H9 (cell line): ENCODE measurements at places on chromosomes 5 and 9. TPM values are rescaled to one million over a fixed set of nuclear protein-coding genes. Genes with fewer than 3 reads are reported as not detected.

DNA sequence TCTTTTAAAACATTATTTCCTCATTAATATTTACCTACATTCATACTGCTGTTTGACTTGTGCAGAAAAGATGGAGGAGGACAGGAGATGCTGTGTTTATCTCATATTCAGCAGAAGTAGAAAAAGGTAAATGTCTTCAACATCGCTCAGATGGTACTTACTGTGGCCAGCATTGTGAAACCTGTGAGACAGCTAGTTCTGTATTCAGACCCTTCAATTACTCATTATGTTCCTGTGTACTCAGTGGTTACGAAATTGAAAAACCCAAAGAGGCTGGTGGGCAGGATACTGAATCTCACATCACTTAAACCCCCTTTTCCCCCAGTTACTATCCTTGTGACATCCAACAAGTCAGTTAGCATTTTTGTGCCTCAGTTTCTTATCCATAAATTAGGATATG is 216.0 kb downstream of the KDM4C start:
- no peak overlapping the region for H3K27ac ChIP-seq
- no peak overlapping the region for H3K4me3 ChIP-seq
- DNase-seq = no peak
- H3K36me3 ChIP-seq = no peaks in the 10 kb centered on the region
- no peaks in the 10 kb centered on the region for H3K27me3 ChIP-seq
- H3K4me1 ChIP-seq = no peaks in the 10 kb centered on the region

DNA sequence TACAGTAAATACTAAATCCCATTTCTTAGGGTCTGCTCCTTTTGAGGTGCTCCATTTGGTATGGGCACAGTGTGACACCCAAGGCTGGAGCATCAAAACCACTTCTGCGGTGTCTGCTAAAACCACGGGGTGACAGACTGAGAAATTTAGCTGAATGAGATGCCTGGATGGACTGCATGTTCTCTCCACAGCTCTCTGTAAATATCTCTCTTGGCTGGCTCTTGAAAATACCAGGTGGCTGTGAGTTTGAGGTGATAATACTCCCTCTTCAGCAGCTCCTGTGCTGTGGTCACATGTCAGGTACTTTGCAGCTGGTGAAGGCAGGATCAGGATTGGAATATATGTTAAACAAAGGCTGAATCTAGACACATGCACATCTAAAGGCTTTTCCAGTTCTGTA is 93.7 kb upstream of the SIMC1 start:
- H3K4me1 ChIP-seq = no peaks in the 10 kb centered on the region
- DNase-seq = no peak
- H3K36me3 ChIP-seq = no peaks in the 10 kb centered on the region; the same call in 1 of the 2 replicates
- no peak overlapping the region for H3K4me3 ChIP-seq

- H3K4me3 ChIP-seq = no peak overlapping the region
- peaks cover 6% of the 10 kb centered on the region; the same call in 1 of the 2 replicates for H3K4me1 ChIP-seq
- H3K27ac ChIP-seq = no peak overlapping the region
- DNase-seq = no peak
Observed at GRCh38 chr5:73822989-73823339, 197.0 kb downstream of the ARHGEF28 start.

DNA sequence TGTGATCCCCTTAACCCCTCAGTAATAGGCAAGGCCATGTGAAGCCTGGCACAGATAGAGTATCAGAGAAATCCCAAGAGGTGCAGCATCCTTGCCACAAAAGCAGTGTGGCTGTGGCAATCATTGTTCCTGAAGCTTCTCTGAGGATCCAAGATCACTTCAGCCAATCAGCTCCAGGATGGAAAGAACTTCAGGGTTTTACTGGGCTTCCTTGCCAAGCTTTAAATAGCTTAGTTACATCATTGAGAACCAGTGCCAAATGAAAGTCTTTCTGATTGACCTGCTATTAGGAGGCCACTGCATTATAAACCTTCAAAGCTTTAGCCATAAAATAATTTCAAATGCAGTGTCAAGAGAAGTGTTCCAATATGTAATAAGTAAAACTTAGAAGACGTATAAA is 430.6 kb downstream of the PIK3R1 start:
- no peaks in the 10 kb centered on the region for H3K27me3 ChIP-seq
- H3K4me1 ChIP-seq = no peaks in the 10 kb centered on the region; the same call in 1 of the 2 replicates
- H3K27ac ChIP-seq = no peak overlapping the region
- no peak for DNase-seq
- no peak overlapping the region for H3K4me3 ChIP-seq
- H3K36me3 ChIP-seq = no peaks in the 10 kb centered on the region

DNA sequence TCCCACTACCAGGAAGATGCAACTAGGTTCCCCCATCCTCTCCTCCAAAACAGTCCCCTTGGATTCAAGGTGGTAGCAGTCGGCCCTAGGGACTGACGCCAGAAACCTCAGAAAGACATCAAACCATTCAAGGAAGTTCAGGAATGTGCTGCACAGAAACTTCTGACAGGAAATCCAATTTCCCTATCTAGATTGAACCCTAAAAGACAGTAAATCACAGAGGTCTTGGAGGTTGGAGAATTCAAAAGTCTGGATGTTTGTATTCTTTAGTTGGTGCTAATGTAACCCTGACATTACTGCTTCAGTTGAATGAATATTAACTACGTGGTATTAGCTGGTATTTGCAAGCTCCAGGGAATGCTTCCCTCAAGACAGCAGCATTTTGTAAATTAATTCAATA is 125.3 kb downstream of the SYK start:
- H3K4me1 ChIP-seq = no peaks in the 10 kb centered on the region
- no peak overlapping the region for H3K27ac ChIP-seq
- DNase-seq = no peak
- H3K4me3 ChIP-seq = no peak overlapping the region
- H3K36me3 ChIP-seq = no peaks in the 10 kb centered on the region

DNA sequence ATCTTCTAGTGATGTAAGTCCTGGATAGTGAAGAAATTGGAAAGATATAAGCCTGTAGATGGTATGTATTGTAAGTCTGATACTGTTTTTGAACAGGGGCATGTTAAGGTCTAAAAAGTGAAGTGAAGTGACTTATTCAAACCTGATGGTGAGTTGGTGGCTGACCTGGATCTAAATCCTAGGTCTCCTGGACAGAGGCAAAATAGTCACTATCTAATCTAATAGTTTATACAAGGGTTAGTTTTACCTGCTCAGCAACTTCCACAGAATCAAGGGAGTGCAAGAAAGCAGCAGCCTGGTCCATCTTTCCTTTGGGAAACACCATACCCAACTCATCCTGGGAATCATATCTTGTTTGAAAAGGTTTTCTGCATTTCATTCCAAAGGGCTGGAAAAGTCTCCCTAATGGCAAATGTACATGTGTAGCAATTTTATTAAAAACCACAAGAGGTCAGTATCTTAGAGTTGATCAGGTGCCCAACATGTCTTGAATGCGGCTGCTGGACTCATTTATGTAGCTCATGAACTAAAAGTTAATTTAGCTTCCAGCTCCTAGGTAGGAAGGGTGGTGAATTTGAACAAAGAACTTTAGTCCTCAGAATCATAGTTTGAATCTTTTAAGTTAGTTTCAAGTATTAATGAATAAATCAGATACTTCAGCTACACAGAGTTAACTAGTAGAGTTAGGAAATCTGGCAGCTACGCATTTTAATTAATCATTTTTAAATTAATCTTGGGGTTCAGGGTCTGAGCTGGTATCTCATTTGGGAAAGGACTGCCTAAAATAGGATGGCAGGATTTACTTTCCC is 26.0 kb downstream of the SKP2 start:
- no peak overlapping the region for H3K27ac ChIP-seq
- H3K4me1 ChIP-seq = no peaks in the 10 kb centered on the region
- DNase-seq = no peak
- H3K4me3 ChIP-seq = no peak overlapping the region
- H3K27me3 ChIP-seq = no peaks in the 10 kb centered on the region

GRCh38 chr9:19033015-19033414 is at the start of gene SAXO1:
SAXO1 (minus strand) TSS chr9:19033209; CDS start chr9:19032908, 301 bp downstream.
- peaks cover 6% of the 10 kb centered on the region for H3K36me3 ChIP-seq
- H3K27ac ChIP-seq = no peak within 1 kb of the TSS
- DNase-seq = no peak
- H3K4me1 ChIP-seq = no peaks in the 10 kb centered on the region

DNA sequence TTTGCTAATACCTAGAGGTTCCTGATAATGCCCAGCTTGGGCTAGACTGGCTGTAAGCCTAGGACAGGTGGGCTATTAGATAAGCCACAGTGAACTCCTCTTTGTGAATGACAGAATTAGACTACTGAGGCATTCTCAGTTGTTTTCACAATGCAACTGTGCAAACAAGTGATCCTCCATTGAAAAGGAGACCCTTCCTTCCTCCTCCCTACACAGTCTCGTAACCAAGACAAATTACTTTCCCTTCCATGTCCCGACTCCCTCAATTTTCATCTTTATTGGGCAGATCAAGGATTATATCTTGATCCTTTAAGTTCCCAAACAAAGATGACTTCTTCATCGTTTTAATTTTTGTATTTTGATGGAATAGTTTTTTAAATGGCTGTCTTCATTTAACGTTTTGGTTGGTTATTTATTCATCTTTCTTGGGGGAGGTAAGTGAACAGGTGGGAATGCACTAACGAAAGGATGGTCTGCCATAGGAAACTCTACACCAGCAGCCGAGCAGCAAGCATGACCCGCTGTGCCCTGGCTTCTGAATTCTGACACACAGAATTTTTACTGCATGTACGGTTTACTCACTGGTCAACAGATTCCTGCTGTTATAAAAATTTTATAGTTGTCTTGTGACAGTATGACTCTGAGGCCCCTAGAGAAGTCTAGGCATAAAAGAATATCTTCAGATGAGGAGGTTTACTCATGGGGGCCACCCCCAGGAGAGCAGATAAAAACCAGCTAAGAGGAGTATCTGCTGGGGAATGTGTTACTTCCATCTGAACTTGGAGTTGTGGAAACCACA is 137.5 kb upstream of the TUT7 start:
- H3K4me1 ChIP-seq = no peaks in the 10 kb centered on the region
- no peaks in the 10 kb centered on the region for H3K27me3 ChIP-seq
- H3K27ac ChIP-seq = no peak overlapping the region
- no peak overlapping the region for H3K4me3 ChIP-seq
- H3K36me3 ChIP-seq = no peaks in the 10 kb centered on the region

- no peak for DNase-seq
- no peak overlapping the region for H3K4me3 ChIP-seq
- H3K27ac ChIP-seq = no peak overlapping the region
- H3K4me1 ChIP-seq = no peaks in the 10 kb centered on the region
Observed at GRCh38 chr9:100222674-100223073, 123.6 kb downstream of the INVS start.

DNA sequence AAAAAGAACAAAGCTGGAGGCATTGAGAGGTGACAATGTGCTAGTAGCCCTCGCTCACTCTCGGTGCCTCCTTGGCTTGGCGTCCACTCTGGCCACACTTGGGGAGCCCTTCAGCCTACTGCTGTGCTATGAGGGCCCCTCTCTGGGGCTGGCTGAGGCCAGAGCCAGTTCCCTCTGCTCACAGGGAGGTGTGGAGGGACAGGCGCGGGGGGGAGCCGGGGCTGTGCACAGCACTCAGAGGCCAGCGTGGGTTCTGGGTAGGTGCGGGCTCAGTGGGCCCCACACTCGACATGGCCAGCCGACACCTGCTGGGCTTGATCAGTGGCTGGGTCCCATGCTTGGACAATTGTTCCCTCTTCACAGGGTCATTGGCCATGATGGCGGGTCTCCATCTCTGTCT is 202.5 kb upstream of the GRAMD2B start:
- no peak overlapping the region for H3K27ac ChIP-seq
- no peak overlapping the region for H3K4me3 ChIP-seq
- no peak for DNase-seq
- H3K36me3 ChIP-seq = peaks cover 2% of the 10 kb centered on the region; the same call in 2 of the 3 replicates
- H3K4me1 ChIP-seq = no peaks in the 10 kb centered on the region
- no peaks in the 10 kb centered on the region for H3K27me3 ChIP-seq

DNA sequence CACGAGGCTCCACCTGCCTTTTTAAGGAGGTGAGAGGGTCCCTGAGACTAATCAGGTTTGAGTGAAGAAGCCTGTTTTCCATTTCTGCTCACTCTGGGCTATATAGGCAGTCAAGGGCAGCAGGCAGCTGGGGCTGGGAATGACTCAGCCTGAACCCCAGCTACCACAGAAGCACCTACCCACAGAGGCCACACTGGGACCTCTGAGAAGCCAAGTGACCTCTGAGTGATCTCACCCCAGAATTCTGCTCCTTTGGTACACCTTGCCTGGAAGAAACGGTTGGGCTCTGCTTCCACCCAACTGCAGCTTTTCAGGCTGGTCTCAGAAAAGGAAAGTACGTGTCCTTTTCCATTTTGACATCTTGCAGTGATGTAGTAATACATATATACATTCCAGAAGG is 6.8 kb downstream of the FAM219A start:
- H3K27me3 ChIP-seq = no peaks in the 10 kb centered on the region
- no peak for DNase-seq
- H3K27ac ChIP-seq = no peak overlapping the region
- no peak overlapping the region for H3K4me3 ChIP-seq
- no peaks in the 10 kb centered on the region for H3K36me3 ChIP-seq

GRCh38 chr9:33737811-33738606 is 57.4 kb upstream of the PRSS3 start:
- DNase-seq = peak; percentile 83
- H3K4me1 ChIP-seq = no peaks in the 10 kb centered on the region
- H3K4me3 ChIP-seq = no peak overlapping the region
- H3K27me3 ChIP-seq = no peaks in the 10 kb centered on the region

Gene SAPCD2
- total RNA-seq = 29.8 and 30.0 TPM in 2 replicates

Gene NEUROG1
- not detected in 2 replicates for total RNA-seq

Gene RNF20
- total RNA-seq = 45.4 and 48.5 TPM in 2 replicates

Gene PDGFRB
- 2.2 and 3.9 TPM in 2 replicates for total RNA-seq

Gene UBE2D2
- 231 and 236 TPM in 2 replicates for total RNA-seq
